ENCODE measurements at places on chromosomes 3 and 15. TPM values are rescaled to one million over a fixed set of nuclear protein-coding genes. Genes with fewer than 3 reads are reported as not detected.

Gene TMEM158
- total RNA-seq = 2.0 TPM

Gene ZNF280D
- 24.1 TPM for total RNA-seq

Gene CCDC80
- total RNA-seq = 10.8 TPM

Gene PLIN1
- total RNA-seq = 18.7 TPM

Gene HCLS1
- total RNA-seq = 8.8 TPM

All from lower leg skin (tissue), 4 donors.